GM23338 (cell line): ENCODE measurements at places on chromosomes 4 and X. TPM values are rescaled to one million over a fixed set of nuclear protein-coding genes. Genes with fewer than 3 reads are reported as not detected.

Gene CT45A1
- polyA plus RNA-seq, result not detected in 2 replicates

Gene EMCN
- polyA plus RNA-seq, result not detected in 2 replicates

Gene DNASE1L1
- 3.3 and 4.1 TPM in 2 replicates for polyA plus RNA-seq

Gene PLXNB3
- polyA plus RNA-seq, result 0.30 and 0.70 TPM in 2 replicates

Gene MXRA5
- polyA plus RNA-seq, result 0.45 and 0.52 TPM in 2 replicates

Gene ABHD18
- 7.1 and 7.2 TPM in 2 replicates for polyA plus RNA-seq

Gene CXorf49
- polyA plus RNA-seq, result not detected in 2 replicates

Gene HPGDS
- polyA plus RNA-seq, result not detected in 2 replicates

Gene TMEM175
- 6.5 and 8.0 TPM in 2 replicates for polyA plus RNA-seq

Gene ENAM
- not detected in 2 replicates for polyA plus RNA-seq

Gene FAM184B
- 0.11 and 0.19 TPM in 2 replicates for polyA plus RNA-seq
